ENCODE measurements at places on chromosomes 13 and 19. TPM values are rescaled to one million over a fixed set of nuclear protein-coding genes. Genes with fewer than 3 reads are reported as not detected.

DNA sequence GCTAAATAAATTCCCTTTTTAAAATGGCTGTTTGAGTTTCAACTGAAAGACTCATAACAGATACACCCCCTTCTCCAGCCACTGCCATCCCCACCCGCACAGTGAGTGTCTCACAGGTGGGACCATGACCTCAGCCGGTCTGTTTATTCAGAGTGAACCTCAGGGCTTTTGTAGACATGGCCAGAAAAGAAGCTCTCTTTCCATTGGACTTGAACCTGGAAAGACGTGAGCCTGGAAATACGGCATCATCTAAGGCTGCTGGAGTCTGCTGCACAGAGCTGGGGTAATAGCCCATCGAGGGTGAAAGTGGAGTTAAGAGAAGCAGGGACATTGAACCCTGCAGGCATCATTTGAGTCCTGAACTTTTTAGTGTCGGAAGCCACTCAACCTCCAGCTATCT lies 15.2 kb upstream of the KPNA3 start:
- DNase-seq: no peak

DNA sequence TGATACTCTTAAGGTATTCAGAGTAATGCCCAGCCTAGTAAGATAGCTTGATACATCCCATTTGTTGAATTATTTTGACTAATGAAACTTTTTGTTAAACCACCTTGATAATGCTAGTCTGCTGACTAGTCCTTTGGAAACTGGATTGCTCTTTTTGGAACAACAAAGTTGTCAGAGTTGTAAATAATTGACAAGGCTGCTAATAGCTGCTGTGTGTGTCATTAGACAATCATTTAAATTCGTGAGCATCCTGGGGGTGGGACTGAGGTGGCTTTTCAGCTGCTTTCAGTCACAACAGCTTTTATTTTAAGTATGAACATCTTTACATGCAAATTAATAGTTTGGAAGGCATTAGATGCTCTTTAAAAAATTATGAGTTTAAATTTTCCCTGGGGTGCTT lies 153.5 kb downstream of the HS6ST3 start:
- no peak for DNase-seq

DNA sequence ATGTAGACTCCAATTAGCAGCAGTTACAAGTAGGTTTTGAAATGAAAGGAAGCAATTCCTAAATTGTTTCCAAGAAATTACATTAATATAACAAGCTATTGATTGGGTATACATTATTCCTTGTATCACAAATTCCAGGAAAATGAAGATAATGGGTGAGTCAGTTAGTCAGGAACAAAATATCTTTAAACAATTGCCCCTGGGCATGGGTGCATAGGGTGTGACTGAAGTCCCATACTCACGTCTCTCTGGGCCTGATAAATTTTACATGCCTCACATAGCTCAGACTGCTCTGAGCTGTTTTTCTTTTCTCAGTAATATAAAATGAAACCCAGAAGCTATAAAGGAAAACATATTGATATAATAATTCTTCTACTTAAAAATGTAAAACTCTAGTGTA lies 87.8 kb downstream of the FNDC3A start:
- DNase-seq: no peak

DNA sequence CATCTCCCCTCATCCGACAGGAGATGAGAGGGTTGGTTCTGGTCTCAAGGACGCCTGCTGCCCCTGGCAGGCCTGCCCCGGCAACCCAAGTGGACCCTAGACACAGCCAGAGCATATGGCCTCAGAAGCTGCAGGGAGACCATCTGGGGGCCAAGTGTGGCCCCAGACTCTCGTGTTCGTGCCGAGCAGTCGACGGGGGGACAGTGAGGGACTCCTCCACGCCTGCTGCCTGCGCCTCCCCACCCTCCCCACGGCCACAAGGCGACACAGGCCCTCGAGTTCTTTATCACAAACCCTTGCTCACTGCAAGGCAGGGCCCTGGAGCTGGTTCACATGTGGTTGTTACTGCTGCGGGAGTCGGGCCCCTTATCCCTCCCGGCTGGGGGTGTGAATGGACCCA lies 9.3 kb downstream of the CAPS start:
- DNase-seq: no peak

GRCh38 chr13:66996503-66996902 lies 233.6 kb downstream of the PCDH9 start:
- DNase-seq: no peak

GRCh38 chr13:31725841-31726240 lies 13.5 kb upstream of the RXFP2 start:
- DNase-seq: no peak

DNA sequence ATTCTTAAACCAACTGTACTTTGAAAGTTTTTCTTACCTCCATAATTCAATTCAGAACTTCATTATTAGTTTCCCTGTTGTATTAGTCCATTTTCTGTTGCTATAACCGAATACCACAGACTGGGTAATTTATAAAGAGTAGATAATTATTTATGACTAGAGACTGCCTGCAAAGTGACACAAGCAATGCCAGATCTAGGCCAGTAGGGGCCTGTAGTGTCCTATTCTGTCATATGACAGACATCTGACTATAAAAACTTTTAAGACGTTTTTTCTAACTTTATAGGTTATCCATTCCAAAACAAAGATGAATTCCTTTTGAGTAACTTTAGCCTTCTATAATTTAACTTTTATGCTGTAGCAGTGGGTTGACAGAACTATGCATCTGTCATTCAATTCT lies 2783.8 kb downstream of the PCDH9 start:
- DNase-seq: peak; percentile 39

- no peak for DNase-seq
Measured at GRCh38 chr13:45403081-45403480, 15.1 kb downstream of the SLC25A30 start.

DNA sequence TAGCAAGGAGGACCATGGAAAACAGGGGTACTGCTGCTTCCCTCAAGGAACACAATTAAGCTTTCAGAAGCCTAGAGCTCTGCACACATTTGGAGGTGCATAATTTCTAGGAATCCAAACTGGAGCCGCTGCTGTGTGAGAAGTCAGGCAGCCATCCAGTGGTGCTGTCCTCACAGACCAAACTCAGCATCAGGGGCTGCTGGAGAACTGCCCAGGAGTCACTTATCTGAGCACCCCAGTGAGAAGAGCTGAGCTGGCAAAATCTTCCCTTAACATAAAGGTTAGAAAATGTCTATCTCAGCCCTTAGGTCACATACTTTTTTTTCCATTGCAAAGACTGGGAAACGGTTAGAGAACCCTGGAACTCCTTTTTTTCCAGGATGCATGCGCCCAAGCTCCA lies 72.8 kb downstream of the ATP7B start:
- DNase-seq: no peak

GRCh38 chr19:1684573-1684912 lies 32.1 kb upstream of the TCF3 start:
- no peak for DNase-seq

DNA sequence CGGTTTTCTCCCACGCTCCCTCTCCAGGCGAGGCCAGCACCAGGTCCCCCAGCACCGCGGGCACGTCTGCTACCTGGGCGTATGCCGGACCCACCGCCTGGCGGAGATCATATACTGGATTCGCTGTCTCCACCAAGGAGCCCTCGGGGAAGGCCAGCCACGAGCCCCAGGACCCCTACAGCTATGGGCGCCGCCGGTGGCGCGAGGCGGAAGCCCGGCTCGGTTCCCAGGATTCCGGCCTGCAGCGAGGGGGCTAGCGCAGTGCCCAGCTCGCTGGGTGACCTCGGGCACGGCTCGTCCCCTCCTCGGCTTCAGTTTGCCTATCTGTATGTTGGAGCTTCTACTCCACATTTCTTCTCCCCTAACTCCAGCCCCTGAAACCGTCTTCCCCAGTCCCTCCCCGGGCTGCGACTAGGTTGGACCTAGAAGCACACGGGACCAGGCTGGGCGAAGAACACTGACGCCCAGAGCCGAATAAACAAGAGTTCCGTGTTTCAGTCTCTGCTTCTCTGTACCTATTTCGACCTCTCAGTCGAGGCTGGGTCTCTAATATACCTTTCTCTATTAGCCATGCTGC lies 749 bp upstream of the CPT1C start:
- no peak for DNase-seq

DNA sequence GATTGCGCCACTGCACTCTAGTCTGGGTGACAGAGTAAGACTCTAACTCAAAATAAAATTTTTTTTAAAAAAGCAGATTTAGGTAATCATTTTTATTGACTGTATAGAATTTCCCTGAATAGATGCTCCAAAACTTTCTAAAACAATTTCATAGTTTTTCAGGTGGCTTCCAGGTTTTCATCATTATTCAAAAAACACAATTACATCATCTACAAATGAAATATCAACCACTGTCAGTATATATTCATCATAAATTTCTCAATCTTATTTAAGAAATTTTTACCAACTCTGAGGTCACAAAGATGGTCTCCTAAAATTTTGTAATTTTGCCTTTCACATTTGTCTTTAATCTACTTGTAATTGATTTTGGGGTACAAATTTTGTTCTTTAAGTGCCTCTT lies 48.1 kb downstream of the ZC3H13 start:
- DNase-seq: no peak

GRCh38 chr19:47257411-47258169 lies 1.3 kb downstream of the CCDC9 start:
- no peak for DNase-seq

DNA sequence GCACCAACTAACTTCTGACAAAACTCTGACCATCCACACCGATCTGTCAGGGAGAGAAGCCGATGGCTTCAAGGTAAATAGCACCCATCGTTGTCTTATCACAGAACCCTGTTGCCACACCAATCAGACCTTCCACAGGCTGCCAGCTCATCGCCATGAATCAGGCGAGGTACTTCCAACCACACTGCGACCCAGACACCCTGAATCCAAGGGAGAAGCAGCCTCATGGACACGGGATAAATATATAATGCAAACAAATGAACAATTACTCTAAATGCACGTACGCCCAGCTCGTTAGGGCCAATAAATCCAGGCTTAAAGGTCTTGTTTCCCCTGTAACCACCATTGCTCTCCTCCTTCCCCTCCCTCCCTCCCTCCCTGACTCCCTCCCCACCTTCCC lies 20.8 kb downstream of the RANBP3 start:
- DNase-seq: no peak

DNA sequence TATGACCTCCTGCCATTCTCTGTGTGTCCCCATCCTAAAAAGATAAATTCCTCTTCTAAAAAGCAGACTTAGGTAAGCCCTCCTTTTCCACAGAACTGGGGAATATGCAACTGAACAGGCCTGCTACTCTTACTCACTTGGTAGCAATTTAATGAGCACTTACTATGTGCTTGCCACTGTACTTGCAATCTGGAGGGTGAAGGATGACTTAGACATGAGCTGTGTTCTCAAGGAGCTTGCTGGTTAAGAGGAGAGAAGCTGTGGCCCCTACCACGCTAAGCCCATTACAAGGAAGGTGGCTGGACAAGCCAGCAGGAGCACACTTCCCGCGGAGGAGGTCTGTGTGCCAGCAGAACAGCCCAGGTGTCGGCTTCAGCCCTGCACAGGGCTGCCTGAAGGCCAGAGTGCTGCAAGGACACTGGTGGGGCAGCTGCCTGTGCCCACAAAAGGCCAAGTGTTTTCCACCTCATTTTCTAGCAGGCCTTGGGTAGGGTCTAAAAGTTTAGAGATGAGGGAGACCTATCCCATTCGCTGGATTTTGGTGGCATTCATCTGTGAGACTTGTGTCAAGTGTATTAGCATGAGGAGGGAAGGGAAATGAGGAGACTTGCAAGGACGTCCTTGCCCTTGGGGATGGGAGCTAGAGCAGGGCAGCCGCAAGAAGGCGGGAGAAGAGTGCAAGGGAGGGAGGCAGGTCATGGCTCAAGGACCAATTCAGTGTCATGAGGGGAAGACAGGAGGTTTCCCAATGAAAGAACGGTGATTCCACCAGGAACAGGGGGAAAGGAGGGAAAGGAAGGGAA lies 52.0 kb downstream of the COL4A1 start:
- DNase-seq: no peak

DNA sequence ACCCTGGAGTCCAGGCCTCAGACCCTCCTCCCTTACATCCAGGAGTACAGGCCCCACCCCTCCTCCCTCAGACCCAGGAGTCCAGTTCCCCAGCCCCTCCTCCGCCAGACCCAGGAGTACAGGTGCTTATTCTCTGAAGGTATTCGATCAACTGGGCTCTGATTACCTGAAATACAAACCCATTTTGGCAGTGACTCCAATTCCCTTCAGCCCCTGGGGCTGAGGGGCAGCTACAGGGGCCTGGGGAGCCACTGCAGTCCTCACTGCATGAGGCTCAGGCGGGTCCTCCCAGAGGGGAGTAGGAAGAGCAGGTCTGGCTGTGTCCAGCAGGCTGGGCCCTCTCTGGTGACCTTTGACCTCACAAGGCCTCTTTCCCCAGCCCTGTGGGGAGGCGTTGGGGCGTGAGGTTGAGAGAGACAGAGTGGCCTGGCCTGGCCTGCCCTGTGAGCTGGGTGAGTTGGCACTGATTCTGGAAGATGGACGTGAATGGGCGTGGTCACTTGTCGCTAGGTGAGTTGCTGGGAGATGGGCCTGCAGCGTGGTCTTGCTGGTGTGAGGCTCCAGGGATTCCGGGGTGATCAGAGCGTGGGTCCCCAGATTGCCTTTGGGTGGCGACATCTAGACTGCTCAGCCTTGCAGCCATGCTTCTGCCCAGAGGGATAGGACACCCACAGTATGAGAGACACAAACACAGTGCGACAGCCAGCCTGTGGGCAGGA lies 3.1 kb downstream of the BCAT2 start:
- peak; percentile 52 for DNase-seq

DNA sequence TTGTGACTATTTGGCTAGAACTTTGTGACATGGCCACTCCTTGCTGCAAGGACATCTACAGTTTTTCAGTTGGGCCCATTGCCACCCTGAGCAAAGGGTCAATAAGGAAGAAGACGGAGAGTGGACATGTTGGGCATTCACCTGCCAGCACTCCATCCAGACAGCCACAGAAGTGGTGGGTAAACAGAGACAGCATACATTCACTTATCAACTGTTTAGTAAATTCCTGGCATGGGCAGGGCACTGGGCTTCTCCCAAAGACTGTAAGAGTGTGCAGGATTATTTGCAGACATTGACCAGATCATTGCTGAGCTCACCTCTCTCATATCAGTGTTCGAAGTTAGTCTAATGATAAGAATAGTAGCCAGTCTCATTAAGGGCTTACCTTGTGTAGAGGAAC lies 29.2 kb downstream of the SIPA1L3 start:
- no peak for DNase-seq

RYR1 gene
- 0.94 TPM for total RNA-seq

SLC25A41 gene
- 0.13 TPM for total RNA-seq

B3GNT8 gene
- 2.9 TPM for total RNA-seq

MCF2L gene
- total RNA-seq: 53.2 TPM

SEMA6B gene
- total RNA-seq: 0.84 TPM

ZNF625 gene
- total RNA-seq: not detected

ONECUT3 gene
- total RNA-seq: not detected

ZNF880 gene
- total RNA-seq: not detected

TMEM238 gene
- 92.7 TPM for total RNA-seq
